ENCODE measurements at places on chromosomes 1 and 21. TPM values are rescaled to one million over a fixed set of nuclear protein-coding genes. Genes with fewer than 3 reads are reported as not detected.

HES3 gene
- not detected for total RNA-seq

DNA sequence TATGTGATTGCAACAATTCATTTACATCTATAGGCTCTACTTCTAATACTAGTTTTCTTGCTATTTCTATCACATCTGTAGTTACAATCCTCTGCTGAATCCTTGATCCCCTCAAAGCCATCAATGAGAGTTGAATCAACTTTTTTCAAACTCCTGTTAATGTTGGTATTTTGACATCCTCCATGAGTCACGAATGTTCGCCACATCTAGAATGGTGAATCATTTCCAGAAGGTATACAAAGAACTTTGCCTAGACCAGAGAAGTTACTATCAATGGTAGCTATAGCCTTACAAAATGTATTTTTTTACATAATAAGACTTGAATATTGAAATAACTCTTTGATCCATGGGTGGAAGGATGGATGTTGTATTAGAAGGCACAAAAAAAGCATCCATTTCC lies 110.0 kb downstream of the AMY1C start:
- no peak overlapping the region for H3K4me3 ChIP-seq
- H3K36me3 ChIP-seq = no peaks in the 10 kb centered on the region
- H3K27me3 ChIP-seq = no peaks in the 10 kb centered on the region
- no peaks in the 10 kb centered on the region for H3K4me1 ChIP-seq
- no peak overlapping the region for H3K27ac ChIP-seq

DNA sequence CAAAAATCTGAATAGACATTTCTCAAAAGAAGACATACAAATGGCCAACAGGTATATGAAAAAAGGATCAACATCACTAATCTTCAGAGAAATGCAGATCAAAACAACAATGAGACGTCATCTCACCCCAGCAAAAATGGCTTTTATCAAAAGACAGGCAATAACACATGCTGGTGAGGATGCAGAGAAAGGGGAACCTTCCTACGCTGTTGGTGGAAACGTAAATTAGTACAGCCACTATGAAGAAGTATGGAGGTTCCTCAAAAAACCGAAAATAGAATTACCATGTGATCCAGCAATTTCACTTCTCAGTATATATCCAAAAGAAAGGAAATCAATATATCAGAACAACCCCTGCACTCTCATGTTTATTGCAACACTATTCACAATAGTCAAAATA lies 65.1 kb upstream of the ATP1B1 start:
- H3K36me3 ChIP-seq = no peaks in the 10 kb centered on the region
- no peak for DNase-seq
- no peak overlapping the region for H3K27ac ChIP-seq
- no peaks in the 10 kb centered on the region for H3K4me1 ChIP-seq
- no peak overlapping the region for H3K4me3 ChIP-seq

DNA sequence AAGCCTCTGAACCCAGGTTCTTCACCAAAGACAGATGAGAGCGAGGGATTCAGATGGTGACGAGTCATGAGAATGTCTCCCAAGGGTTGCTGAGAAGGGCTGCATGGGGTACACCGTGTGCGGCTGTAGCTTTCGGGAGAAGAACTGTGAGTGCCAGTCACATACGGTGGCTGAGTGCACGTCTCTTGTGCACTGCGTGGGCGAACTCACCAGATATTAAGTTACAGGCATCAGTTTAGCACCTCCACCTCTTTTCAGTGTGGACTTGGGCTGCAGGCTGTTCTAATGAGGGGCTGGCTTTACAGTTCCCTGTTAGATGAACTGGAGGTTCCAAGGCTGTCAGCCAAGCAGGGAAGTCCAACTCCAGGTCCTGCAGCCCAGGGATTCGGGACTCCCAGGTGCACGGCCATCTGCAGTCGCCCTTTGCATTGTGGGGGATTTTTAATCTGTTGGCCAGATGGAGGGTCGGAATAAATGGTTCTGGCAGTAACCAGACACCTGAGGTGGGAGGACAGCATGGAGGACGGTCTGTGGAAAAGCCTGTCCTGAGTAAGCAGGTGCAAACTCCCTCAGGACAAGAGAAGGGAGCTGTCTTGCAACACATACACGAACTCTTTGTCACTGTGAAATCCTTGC lies 26.5 kb upstream of the AVPR1B start:
- H3K4me1 ChIP-seq = no peaks in the 10 kb centered on the region
- H3K36me3 ChIP-seq = no peaks in the 10 kb centered on the region
- no peaks in the 10 kb centered on the region for H3K27me3 ChIP-seq
- H3K4me3 ChIP-seq = no peak overlapping the region
- no peak overlapping the region for H3K27ac ChIP-seq

DNA sequence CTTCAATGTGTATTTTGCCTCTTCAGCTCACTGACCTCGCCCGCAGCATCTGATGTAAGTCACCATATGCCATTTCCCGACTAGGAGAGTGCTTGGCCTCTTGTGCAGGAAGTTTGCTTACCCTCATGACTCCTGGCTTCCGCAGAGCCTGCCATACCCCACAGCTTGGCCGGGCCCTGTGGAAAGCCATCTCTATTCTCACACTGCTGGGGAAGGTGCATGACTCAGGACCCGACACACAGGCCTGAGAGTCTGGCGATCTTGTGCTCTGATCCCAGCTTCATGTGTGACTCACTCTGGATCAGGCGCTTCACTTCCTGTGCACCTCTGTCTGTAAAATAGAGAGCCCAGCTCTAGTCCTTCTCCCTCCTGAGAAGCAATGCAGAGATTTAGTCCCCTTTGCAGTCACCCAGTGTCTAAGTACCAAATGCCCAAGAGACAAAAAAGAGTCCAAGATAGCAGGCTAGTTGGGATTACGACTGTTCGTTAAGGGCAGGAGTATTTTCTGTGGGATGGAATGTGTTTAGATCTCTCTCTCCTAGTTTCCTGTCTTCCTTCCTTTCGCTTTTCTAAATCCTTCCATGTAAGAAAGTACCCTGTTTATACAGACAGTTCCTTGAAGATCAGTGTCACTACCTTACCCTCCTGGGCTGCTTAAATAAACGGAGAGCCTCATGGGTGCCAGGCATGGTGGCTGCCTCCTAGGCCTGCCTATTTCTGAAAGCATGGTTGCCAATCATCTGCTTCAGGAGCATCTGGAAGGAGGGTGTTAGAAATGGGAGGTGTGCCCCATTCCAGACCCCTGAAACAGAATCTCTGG lies 62.8 kb upstream of the KIF26B start:
- no peaks in the 10 kb centered on the region for H3K27me3 ChIP-seq
- no peak overlapping the region for H3K4me3 ChIP-seq
- H3K27ac ChIP-seq = peak overlapping the region; percentile 9

DNA sequence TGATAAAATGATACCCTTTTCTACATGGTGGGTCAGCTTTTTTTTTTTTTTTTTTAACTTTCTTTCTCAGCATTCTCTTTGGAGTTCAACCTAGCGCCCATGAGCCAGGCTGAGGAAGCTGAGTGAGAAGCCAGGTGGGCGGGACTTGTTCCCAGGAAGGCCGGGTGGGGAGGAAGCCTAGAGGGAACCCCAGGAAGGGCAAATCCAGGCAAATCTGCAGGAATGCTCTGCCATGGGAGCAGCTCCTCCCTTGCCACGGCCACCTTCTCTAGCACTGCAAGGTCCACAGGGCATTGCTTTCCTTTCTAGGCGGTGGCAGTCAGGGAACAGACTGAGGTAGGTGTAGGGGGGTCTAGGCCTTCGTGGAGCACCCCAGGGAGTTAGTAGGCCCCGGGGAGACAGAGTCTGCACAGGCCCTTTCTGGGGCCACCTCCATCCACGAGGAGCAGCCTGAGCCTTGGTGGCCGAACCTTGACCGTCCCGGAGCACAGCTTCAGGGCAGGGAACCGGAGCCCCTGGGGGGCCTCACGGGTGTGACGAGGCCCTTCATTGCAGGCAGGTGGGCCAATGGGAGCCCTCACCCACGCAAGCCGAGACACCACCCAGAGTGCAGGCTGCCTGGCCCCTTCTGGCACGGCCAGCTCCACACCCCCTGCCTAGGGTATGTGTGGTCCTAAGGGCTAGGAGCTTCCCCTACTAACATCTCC lies 18.2 kb upstream of the CCDC27 start:
- H3K36me3 ChIP-seq = peaks cover 18% of the 10 kb centered on the region
- no peaks in the 10 kb centered on the region for H3K4me1 ChIP-seq
- H3K4me3 ChIP-seq = no peak overlapping the region
- no peaks in the 10 kb centered on the region for H3K27me3 ChIP-seq
- DNase-seq = no peak
- H3K27ac ChIP-seq = no peak overlapping the region

DNA sequence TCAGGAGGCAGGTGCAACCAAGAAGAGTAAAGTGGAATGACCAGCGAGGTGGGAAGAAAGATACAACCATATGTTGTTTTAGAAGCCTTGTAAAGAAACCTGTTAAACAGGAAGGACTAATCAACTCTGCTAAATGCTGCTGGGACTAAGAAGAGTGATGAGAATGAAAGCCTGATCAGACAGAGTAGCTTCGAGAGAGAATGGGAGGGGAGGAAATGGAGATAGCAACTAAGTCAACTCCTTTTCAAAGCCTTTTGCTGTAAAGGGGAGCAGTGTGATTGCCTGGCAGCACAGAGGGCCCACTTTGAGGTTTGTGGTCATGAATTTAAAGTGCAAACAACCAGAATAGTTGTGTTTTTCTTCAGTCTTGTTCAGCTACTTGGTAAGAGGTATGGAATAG lies 31.4 kb downstream of the SLC30A7 start:
- H3K27ac ChIP-seq = no peak overlapping the region
- DNase-seq = no peak
- no peak overlapping the region for H3K4me3 ChIP-seq
- H3K4me1 ChIP-seq = peaks cover 7% of the 10 kb centered on the region
